NCI-H1694 (cell line): ENCODE measurements at places on chromosomes 6 and 20.

DNA sequence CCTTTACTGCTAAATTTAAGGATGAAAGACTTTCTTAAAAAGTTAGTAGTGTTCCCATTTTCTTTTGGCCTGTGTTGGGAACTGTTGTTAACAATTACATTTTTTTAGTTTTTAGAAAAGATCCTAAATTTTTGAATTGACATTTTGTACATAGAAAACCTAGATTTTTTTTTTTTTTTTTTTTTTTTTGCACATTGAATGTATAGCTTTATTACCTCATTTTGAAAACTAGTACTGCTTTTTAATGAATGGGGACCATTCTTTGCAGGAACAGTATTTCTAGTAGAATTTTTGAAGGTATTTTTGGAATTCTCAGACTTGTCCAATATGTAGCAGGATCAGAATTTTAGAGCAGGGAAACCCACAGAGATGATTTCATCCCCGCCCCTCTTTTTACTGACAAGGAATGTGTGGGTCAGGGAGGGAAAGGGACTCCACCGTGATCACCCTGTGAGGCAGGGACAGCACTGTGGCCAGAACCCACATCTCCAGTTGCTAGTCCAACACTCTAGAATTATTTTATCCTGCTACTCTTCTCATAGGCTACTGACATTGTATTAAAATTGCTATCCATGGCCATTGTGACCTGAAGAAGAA lies 154.4 kb upstream of the SUPT3H start:
- DNase-seq: no peak

GRCh38 chr20:8722277-8722928 lies 346.5 kb upstream of the PLCB4 start:
- peak; percentile 56 for DNase-seq

- DNase-seq: no peak
These were observed 163.3 kb upstream of the SNX9 start for GRCh38 chr6:157659536-157660271.

DNA sequence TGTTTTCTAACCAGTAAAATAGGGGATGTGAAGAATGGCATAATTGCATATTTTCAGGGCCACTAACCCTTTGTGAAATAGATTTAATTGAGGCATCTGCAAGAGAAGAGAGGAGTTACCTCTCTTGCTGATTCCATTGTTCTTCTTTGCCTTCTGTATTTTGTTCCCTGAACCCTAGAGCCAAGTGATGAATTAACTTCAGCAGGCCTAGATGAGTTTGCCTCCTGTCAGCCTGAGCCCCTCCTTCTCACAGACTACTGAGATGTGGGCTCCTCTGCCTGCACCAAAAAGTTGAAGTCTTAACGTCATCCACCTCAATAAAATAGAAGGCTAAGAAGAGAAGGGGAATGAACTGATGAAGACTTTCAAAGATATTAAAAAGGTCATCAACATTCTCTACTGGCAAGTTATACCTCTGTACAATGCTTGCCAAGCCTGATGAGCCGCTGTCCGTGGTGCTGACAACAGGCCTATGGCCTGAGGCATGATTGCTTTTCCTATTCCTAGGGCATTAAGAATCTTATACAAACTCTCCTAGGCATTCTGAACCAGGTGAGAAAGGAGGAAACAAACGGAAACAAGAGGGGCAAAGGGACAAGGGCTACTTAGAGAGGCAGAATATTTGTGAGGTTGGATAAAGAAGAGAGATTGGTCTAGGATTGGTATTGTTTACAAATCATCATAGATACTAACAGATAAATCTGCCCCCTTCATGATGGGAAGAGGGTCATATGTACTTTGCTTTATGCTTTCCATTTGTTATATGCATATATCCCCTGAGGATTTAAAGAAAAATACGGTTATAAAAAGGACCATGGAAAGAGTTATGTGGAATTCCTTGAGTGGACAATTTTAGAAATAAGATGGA lies 46.8 kb downstream of the CD24 start:
- no peak for DNase-seq

- no peak for DNase-seq
These were observed 23.8 kb upstream of the FBXO9 start for GRCh38 chr6:53041356-53041755.

GRCh38 chr6:119276211-119276610 lies 73.3 kb downstream of the MAN1A1 start:
- DNase-seq: no peak

DNA sequence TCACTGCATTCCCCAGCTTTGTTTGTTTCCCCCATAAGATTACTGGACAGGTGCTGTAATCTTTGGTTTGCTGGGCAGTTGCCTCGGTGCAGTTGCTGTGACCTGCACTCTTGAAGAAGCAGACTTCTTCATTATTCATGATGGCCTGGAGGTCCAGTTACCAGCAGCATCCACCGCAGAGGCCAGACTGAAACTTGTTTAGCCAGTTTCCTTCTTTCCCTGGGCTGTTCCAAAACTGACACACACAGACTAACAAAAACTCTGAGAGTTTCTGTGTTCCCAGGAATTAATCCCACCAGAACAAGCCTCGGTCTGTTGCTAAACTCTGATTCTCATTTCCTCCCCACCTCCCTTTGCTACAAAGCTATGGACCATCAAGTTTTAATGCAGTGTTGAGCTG lies 144.1 kb downstream of the QRSL1 start:
- DNase-seq: no peak

DNA sequence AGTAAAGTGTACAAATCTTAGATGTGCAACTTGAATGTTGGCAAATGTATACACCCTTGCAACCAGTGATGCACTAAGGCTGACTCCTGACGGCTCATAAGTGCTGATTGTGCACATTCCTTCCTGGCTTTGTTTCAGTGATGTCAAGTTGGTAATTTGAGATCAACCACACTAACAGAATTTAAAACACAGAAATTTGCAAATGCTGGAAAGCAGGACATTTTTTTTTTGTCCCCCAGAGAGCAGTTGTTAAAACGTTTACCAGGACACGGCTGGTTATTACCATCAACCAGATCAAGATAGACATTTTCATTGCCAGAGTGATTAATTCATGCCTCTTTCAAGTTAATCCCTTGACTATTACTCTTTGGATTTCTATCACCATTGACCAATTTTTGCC lies 735.6 kb downstream of the RFPL4B start:
- no peak for DNase-seq

GRCh38 chr6:22690446-22690845 lies 121.1 kb downstream of the HDGFL1 start:
- DNase-seq: no peak

GRCh38 chr6:107805504-107805903 lies 18.6 kb downstream of the SCML4 start:
- no peak for DNase-seq
